ENCODE measurements at places on chromosomes 7 and 10. TPM values are rescaled to one million over a fixed set of nuclear protein-coding genes. Genes with fewer than 3 reads are reported as not detected.

DNA sequence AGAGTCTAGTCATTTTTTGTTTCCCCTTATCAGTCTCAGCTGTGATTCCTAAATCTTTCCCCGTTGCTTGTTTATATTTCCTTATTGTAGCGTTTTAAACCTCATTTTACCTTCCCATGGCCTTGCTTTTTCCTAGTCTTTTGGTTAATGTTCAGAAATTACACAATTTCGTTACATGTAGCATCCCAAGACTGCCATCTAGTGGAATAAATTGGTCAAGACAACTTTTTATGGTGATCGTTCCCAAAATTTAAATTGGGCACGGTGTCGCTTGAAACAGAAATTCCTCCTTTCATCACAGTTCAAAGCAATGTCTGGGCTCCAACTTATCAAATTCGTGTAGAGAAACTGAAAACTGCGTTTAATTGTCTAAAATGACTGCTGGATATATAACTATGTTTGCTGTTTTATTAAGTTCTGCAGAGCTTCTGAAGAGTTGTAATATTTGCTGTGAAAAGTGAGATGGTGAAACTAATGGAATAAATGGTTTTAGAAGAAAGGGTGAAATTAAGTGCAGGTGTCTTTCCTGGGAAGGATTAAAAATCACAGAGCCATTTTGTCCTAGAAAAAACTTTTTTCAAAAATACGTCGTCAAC, 370.2 kb downstream of the PHF14 start:
- no peaks in the 10 kb centered on the region for H3K27me3 ChIP-seq
- H3K27ac ChIP-seq = no peak overlapping the region
- no peaks in the 10 kb centered on the region for H3K36me3 ChIP-seq
- no peak overlapping the region for H3K4me3 ChIP-seq
- no peaks in the 10 kb centered on the region for H3K4me1 ChIP-seq

DNA sequence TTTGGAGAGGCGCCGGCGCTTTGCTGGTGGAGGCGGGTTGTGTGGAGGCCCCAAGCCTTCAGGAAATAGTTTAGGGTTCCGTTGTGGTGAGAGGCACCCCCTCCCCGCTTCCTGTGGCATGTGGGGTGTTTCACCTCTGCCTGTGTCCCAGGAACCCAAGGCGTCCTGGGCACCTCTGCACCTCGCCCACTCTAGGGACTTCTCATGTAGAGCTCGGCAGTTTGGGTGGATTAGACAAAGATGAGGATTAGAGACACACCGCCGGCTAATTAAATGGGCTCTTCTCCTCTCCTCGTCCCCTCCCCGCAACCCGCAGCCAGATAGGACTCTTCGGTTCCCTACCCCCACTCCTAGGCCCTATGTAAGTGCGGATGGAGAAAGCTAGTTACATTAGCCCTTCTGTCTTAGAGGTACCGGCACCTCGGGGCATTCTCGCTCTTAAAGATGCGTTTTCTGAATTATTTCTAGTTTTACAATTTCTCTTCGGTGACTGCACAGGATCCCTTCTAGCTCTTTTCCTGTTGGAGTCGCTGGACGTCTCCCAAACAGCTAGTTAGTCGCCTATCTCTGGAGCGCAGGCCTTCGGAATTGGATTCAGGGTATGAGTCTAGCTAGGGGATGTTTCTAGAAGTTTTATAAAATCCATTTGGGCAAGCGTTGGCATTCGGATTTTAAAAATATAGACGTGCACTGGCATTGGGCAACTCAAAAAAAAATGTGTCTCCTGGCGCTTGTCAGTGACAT, 7.8 kb downstream of the PTF1A start:
- DNase-seq = no peak
- no peaks in the 10 kb centered on the region for H3K36me3 ChIP-seq
- peaks cover 13% of the 10 kb centered on the region for H3K27me3 ChIP-seq
- peaks cover 14% of the 10 kb centered on the region for H3K4me1 ChIP-seq
- H3K27ac ChIP-seq = no peak overlapping the region
- H3K4me3 ChIP-seq = no peak overlapping the region

GRCh38 chr7:102897856-102898531, 14.8 kb upstream of the LRRC17 start:
- no peak overlapping the region for H3K27ac ChIP-seq
- no peaks in the 10 kb centered on the region for H3K4me1 ChIP-seq

- DNase-seq = no peak
- peaks cover 20% of the 10 kb centered on the region for H3K4me1 ChIP-seq
- H3K4me3 ChIP-seq = no peak overlapping the region
- no peaks in the 10 kb centered on the region for H3K36me3 ChIP-seq
- no peak overlapping the region for H3K27ac ChIP-seq
- peaks cover 41% of the 10 kb centered on the region for H3K27me3 ChIP-seq
Observed at GRCh38 chr10:49609006-49609282, 1.2 kb upstream of the SLC18A3 start.

DNA sequence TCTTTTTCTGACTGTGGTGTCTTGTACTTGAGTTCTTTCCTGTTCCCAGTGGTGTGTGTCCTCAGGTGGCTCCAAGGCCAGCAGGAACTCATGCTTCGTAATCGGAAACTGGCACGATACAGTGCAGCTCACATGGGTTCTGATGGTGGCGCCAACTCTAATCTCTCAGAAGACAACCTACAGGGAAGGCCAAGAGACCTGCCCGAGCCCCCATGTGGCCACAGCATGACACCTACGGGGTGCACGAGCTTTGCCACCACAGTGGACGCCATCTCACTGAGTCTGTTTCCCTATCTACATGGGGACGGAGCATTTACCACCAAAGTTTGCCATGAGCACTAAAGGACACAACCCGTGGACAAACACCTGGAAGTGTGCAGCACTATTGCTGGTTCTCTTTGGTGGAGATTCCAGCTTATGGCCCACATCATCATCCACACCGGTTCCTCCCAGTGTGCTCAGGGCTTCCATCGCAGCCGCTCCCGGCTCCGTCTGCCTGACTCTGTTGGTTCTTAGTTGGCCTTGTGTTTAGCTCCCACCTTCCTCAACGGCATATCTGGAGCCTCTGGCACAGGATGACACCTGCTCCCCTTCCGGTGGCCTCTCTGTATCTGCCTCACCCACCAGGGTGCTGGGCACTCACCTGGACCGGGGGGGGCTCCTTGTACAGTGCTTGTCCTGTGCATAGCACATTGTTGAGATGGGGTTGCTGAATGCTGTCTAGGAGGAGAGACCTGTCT, 586.6 kb upstream of the MKI67 start:
- no peaks in the 10 kb centered on the region for H3K4me1 ChIP-seq
- H3K27ac ChIP-seq = no peak overlapping the region
- no peaks in the 10 kb centered on the region for H3K36me3 ChIP-seq
- H3K4me3 ChIP-seq = no peak overlapping the region
- peaks cover 22% of the 10 kb centered on the region for H3K27me3 ChIP-seq

- no peak for DNase-seq
- no peak overlapping the region for H3K4me3 ChIP-seq
- no peak overlapping the region for H3K27ac ChIP-seq
- no peaks in the 10 kb centered on the region for H3K36me3 ChIP-seq
Observed at GRCh38 chr10:96441322-96441885, 72.3 kb downstream of the TLL2 start.

DNA sequence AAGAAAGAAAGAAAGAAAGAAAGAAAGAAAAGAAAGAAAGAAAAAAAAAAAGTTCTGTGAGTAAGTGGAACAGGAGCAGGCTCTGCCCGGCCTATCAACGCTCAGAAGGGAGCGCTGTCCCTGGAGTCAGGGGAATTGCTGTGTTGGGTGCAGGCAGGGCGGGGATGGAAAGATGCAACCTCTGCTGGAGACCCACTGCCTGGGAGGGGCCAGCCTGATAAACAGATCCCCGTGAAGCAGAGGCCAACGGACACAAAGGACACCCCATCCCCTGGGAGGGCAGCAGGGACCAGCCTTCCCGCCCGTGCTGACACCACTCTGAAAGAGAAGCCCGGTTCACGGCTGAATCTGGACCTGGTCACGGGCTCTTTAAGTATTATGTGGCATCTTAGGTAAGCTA, 54.5 kb downstream of the TCERG1L start:
- H3K27ac ChIP-seq = no peak overlapping the region
- no peak for DNase-seq
- no peaks in the 10 kb centered on the region for H3K4me1 ChIP-seq
- no peaks in the 10 kb centered on the region for H3K36me3 ChIP-seq

DNA sequence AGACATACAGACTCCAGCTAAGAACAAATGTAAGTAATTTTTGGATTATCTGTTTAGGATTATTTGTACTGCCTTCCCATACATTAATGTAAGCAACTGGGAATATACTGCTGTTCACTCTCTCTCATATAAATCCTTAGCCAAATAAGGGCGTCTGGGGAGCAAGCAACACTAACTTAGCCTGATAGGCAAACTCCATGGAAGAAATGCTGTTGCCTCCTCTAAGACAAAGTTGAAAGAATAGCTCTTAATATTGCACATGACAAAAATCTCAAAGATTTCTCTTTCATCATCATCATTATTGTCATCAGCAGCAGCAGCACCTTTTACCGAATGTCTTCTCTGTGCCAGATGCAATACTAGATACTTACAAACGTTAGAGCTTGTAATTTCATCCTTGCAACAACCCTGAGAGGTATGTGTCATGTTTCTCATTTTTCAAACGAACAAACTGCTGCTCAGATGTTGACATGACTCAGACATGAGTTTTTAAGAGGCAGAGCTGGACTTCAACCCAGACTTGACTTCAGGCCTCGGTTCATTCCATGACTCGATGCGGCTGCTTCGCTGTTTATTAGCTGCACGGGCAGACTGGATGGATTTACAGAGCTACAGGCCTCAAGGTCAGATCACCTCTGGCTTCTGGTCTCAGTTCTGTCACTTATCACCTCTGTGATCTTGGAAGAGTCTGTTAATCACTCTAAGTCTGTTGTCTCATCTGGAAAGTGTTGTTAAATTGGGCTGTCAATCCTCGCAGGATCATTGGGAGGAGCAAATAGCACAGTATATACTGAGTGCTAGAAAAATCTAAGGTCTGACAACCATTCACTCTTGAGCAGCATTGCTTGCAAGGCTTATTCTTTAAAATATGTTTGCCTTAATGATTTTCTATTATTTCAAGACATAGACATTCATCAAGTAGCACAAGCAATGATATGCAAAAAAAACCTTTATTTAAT, 126.3 kb upstream of the CELF2 start:
- no peaks in the 10 kb centered on the region for H3K27me3 ChIP-seq
- DNase-seq = no peak
- no peaks in the 10 kb centered on the region for H3K4me1 ChIP-seq
- H3K27ac ChIP-seq = no peak overlapping the region

DNA sequence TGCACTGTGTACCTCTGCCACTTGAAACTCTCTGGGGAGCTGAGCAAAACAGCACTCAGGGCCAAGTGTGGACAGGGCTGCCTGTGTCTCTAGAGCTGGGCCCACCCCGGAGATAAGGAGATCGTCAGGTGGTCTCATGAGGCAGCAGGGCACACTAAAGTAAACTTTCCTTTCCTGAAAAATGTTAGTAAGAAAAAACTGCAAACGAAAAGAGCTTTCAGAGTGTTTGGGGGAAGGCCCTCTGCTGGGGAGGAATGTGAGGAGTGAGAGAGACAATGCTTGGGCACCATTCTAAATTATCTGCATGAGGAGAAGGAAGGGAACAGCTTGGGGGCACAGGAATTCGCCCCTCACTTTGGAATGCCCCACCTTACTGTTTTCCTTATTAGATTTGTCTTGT, 127.7 kb downstream of the ATXN7L1 start:
- no peak for DNase-seq
- H3K4me1 ChIP-seq = no peaks in the 10 kb centered on the region
- H3K27me3 ChIP-seq = peaks cover 2% of the 10 kb centered on the region
- no peak overlapping the region for H3K27ac ChIP-seq
- no peaks in the 10 kb centered on the region for H3K36me3 ChIP-seq

- H3K4me3 ChIP-seq = no peak overlapping the region
- H3K27me3 ChIP-seq = peaks cover 12% of the 10 kb centered on the region
- no peak overlapping the region for H3K27ac ChIP-seq
- no peak for DNase-seq
- H3K36me3 ChIP-seq = no peaks in the 10 kb centered on the region
Observed at GRCh38 chr10:128704716-128705115, 578.5 kb upstream of the MKI67 start.

GRCh38 chr7:100603726-100604027, 1.5 kb downstream of the PCOLCE start:
- no peaks in the 10 kb centered on the region for H3K27me3 ChIP-seq
- peak overlapping the region; percentile 58 for H3K4me3 ChIP-seq

DNA sequence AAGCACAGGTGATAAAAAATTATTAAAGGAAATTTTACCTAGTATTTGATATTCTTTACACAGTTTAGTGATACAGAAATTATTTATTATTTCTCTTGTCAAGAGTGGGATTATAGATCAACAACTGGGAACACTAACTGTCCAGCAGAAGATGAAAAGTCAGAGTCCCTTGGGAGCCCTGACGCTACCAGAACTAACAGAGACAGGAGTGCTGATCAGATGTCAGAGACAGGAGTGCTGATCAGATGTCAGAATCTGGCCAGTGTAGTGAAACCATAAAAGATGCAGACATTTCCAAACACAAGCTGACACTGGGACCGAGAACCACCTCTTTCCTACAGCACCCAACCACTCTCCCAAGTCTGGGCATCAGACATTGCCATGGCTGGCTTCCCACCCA, 828.2 kb downstream of the TNS3 start:
- H3K27ac ChIP-seq = no peak overlapping the region
- H3K27me3 ChIP-seq = no peaks in the 10 kb centered on the region
- no peak for DNase-seq
- no peaks in the 10 kb centered on the region for H3K36me3 ChIP-seq
- H3K4me3 ChIP-seq = no peak overlapping the region

- H3K27me3 ChIP-seq = no peaks in the 10 kb centered on the region
- no peak overlapping the region for H3K27ac ChIP-seq
- H3K4me3 ChIP-seq = no peak overlapping the region
- DNase-seq = no peak
- H3K4me1 ChIP-seq = no peaks in the 10 kb centered on the region
Observed at GRCh38 chr10:78508955-78509748, 475.5 kb downstream of the RPS24 start.

GRCh38 chr10:75195035-75195763, 15.4 kb upstream of the VDAC2 start:
- H3K4me3 ChIP-seq = no peak overlapping the region
- H3K4me1 ChIP-seq = peaks cover 21% of the 10 kb centered on the region
- no peak overlapping the region for H3K27ac ChIP-seq
- H3K27me3 ChIP-seq = no peaks in the 10 kb centered on the region

TYW1B gene
- 9.8 TPM for total RNA-seq

GIMAP5 gene
- 0.51 TPM for total RNA-seq

ZWINT gene
- 119 TPM for total RNA-seq

CALML3 gene
- not detected for total RNA-seq

DGKB gene
- not detected for total RNA-seq

Measured in K562 (cell line).